ENCODE measurements at places on chromosomes 3 and 15.

DNA sequence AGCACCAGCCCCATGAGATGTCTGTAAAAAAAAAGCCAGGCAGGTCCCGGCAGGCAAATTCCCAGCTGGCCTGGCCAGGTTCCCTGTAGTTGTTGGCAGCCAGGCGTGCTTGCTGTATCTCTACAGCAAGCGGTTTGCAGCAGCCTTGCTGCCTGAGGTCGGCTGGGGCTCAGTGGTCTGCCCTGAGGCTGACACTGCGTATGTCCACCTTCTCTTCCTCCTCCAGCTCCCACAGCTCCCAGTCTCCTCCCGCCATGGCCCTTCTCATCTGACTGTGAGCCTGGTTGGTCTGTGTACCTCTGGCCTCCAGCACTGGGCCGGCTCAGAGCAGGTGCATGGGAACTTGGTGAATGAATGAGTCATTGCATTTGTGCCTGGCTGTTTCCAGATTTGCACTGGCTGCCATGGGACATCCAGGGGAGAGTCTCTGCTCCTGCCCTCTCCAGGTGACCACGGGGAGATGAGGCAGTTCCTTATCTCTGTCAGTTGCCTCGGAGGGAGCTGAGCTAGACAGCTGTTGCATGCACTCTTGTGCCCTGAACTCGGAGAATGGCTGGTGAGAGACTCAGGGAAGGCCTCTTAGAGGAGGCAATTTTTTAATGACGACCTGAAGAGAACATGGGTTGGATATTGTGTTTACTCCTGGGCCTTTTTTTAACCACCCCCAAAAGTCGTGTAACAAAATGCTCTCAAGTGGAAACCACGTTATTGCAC lies 43.0 kb downstream of the SPSB4 start:
- peak; percentile 30 for DNase-seq

DNA sequence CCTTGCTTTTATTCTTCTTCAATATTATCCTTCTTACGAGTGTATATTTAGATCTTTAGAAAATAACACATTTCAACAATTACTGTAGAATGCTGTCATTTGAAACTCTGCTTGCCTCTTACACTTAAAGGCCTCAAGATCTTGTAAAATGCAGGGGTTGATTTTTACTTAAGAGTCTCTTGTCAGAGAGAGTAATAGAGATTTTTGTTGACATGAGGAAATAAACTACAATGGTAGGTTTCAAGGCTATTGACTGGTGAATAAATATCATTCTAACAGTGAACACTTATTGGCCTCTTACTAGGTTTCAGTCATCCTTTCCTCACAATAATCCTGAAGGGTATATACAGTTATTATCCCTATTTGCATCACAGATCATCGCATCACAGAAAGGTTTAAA lies 344.6 kb downstream of the GBE1 start:
- no peak for DNase-seq

GRCh38 chr3:32947789-32948238 lies 3.6 kb upstream of the CCR4 start:
- DNase-seq: peak; percentile 93

DNA sequence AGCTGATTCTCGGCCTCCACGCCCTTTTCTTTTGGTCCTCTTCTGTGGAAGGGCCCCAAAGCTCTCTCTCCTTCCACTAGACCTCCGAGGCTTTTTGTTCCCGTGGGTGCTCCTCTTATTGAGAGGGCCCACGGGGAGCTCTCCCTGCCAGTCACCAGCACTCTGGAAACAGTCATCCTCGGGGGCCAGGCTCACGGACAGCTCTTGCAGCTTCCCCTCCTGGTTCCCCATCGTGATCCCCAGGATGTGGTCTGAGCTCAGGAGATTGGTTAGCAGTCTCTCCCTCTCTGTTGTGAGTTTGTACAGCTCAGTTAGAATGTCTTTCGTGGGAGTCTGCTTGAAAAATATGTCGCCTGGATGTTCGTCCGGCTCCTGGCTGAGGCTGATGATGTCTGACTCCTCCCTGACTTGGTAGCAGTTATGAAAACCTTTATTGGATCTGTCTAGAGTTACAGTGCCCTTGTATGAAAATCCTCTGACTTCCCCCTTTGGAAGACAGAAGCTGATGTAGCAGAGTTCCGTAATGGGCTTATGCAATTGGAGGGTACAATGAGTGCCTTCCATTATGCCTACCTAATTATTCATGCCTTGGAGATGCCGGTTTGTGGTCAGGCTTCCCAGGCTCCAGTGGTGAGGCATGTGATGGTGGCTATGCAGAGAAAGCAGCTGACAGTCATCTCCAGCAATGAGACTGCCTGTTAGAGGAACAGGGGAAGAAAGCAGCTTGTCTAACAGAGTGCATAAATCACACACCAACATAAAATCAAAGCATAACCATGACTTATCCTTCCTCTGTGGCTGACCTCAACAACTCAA lies 40.0 kb downstream of the FMN1 start:
- peak; percentile 73 for DNase-seq

- no peak for DNase-seq
These were observed 158.9 kb downstream of the TBC1D5 start for GRCh38 chr3:17583530-17583929.

GRCh38 chr15:56667517-56667916 lies 65.8 kb downstream of the ZNF280D start:
- no peak for DNase-seq

GRCh38 chr15:68431037-68431791 lies 749 bp downstream of the ITGA11 start:
- peak; percentile 13 for DNase-seq

GRCh38 chr3:106617276-106617675 lies 748.5 kb upstream of the CBLB start:
- DNase-seq: no peak

DNA sequence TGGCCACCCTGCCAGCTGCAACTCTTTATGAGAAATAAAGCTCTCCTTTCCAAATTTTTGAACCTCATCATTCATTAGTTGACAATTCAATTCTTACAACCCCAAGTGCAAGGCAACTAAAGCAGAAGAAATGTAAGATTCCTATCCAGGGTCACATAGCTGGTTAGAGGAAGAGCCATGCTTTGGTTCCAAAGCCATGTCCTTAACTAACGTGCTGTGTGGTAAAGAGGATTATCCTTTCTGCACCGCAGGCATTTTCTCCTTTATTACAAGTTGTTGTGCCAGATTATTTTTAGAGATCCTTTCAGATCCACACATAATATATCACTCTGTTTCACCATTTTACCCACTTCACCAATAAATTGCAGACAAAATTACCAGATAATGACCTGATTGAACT lies 36.5 kb downstream of the TM4SF18 start:
- no peak for DNase-seq

DNA sequence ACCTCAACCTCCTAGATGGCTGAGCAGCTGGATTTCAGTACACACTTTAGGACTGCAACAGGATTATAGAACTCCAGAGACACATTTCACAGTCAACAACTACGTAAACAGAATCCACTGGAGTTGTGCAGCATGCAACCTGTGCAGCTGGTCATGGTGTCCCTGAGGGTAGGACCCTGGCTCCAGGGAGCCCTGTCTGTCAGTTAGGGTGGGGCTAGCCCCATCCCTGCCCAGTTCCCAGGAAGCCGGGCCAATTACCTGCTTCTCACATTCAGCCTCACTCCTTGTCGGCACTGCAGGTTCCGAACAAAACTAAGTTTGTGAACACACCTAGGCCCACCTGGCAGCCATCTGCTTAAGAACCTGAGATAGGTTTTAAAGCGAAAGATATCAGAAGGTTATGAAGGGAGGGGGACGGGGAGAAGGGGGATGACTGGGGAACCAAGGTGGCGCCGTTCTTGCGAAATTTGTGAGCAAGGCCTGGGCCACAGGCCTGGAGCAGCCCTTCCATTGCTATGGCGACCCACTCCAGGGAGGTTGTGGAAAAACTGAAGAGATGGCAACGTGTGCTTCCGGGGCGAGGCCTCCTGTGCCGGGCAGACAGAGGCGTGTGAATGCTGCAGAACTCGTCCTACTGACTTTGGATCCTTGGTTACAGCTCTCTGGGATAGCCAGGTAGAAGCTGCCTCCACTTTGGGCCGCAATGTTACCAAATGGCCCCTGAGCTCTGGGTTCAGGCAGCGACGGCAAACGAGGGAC lies 25.3 kb downstream of the ACSBG1 start:
- peak; percentile 45 for DNase-seq

GRCh38 chr3:5035113-5035512 lies 55.9 kb downstream of the BHLHE40 start:
- no peak for DNase-seq

- DNase-seq: no peak
These were observed 65.8 kb downstream of the GSK3B start for GRCh38 chr3:120028271-120029047.

- DNase-seq: no peak
These were observed 804 bp upstream of the BRPF1 start for GRCh38 chr3:9730657-9731205.

DNA sequence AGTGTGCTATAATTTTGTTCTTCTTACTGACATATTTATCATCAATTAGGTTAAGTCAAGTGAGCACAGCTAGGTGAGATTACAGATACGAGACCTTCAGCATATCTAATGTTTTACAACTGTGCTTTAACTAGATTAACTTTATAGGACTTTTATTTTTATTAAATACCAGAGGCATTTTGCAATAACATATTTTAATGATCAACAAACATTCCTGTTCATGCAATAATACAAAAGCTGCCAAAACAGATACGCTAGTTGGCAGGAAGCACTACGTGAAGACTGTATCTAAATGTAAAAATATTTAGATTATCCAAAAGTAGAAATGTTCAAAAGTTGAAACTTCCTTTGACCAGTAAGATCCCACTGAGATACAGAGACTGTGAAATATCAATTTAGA lies 139.1 kb downstream of the CBLB start:
- no peak for DNase-seq

DNA sequence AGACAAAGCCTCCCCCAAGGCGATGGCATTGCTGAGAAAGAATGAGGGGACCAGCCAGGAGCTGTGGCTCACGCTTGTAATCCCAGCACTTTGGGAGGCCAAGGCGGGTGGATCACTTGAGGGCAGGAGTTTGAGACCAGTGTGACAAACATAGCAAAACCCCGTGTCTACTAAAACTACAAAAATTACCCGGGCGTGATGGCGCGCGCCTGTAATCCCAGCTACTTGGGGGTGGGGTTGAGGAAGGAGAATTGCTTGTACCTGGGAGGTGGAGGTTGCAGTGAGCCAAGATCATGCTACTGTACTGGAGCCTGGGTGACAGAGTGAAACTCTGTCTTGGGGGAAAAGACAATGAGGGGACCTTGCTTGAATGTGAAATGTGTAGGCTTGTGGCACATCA lies 402.4 kb upstream of the C2CD4B start:
- no peak for DNase-seq

- no peak for DNase-seq
These were observed 157.0 kb downstream of the CHST2 start for GRCh38 chr3:143276592-143276991.

- no peak for DNase-seq
These were observed 6.3 kb downstream of the FRMD5 start for GRCh38 chr15:44188795-44189194.

- DNase-seq: no peak
These were observed 97.9 kb upstream of the NANOGP8 start for GRCh38 chr15:35182841-35183479.

GRCh38 chr3:112376992-112377391 lies 44.0 kb downstream of the CD200 start:
- DNase-seq: no peak

DNA sequence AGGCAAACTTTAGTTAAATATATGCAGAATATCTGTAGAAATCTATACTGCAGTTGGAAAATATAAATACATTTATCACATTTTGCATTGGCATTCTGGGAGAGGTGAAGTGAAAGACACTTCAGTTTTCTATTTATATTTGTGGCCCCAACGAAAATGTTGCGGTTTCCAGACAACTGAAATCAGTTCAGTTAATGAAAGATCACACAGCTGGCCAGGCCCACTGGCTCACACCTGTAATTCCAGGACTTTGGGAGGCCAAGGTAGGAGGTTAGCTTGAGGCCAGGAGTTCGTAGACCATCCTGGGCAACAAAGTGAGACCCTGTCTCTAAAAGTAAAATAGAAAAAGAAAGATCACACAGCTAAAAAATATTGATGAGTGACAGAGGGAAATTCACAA lies 11.9 kb upstream of the CLASP2 start:
- DNase-seq: no peak

- DNase-seq: no peak
These were observed 26.9 kb upstream of the SEC62 start for GRCh38 chr3:169939751-169940150.

DNA sequence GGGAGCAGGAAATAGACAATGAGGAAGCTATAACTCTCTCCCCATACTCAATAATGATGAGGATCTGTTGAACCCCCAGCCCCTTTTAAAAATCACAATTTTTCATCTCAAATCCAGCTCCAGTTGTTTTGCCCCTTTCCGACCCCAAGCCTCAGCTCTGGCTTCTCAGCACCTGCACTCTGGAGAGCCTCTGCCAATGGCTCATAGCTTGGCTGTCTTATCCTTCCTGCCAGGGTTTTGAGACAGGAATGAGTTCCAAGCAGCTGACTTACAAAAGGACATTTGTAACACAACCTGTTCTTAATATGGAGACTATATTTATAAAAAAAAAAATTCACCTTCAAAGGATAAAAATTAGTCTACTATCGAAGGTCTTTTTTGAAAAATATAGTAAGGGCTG lies 105.9 kb upstream of the NEDD4 start:
- DNase-seq: no peak

GRCh38 chr3:24678021-24678420 lies 183.4 kb upstream of the THRB start:
- no peak for DNase-seq

DNA sequence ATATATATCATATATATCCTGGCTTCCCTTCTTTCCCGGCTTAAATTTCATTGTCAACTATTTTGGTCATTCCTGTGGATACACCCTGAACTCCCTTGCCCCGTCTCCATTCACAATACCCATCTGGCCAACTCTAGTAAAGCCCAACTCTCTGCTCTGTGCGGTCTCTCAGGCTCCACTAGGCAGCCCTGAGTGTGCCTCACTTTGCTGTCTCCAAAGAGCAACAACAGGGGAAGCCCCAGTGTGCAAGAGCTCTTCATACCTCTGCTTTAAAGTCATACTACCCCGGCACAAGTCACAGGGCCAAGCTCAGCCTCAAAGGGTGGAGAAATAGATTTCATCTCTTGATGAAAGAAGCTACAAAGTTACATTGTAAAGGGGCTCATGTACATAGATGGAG lies 18.9 kb upstream of the FEM1B start:
- peak; percentile 89 for DNase-seq

DNA sequence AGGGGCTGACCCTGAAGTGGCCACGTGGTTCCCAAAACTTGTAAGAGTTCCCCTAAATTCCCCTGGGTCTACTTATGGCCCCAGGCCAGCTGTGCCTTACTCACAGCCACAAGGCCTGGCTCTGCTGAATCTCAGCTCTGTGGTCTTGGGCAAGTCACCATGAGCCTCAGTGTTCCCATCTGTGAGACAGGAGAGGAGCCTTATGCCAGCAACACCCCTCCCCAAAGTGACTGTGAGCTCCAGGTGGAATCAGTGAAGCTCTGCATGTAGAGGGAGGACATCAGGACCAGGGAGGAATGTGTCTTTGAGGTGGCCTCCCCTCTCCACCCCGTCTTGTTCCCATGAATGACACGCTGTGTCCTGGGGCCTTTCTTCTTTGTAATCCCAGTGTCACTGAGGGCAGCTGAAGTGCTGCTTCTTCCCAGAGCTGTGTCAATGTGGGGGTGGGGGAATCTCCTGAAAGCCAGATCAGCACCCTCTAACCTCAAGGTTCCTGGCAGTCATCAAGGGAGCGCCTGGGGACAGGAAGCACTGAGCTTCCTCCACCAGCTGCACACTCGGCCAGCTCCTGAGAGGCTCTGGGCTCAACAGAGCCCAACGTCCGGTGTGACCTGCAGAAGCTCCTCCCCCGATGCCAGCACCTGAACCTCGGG lies 258.9 kb downstream of the UACA start:
- DNase-seq: peak; percentile 45

- DNase-seq: no peak
These were observed 163.6 kb upstream of the SETMAR start for GRCh38 chr3:4139462-4140140.

All from lower leg skin (tissue), 4 donors.